Activated naive CD8-positive, alpha-beta T cell treated with anti-CD3 and anti-CD28 coated beads, Interleukin-2, amount 50 U/mL, for 24 hours (primary cell): ENCODE measurements at places on chromosomes 1 and 21.
A peak's percentile ranks its signal among the peaks of the same experiment; 100 is the strongest.

DNA sequence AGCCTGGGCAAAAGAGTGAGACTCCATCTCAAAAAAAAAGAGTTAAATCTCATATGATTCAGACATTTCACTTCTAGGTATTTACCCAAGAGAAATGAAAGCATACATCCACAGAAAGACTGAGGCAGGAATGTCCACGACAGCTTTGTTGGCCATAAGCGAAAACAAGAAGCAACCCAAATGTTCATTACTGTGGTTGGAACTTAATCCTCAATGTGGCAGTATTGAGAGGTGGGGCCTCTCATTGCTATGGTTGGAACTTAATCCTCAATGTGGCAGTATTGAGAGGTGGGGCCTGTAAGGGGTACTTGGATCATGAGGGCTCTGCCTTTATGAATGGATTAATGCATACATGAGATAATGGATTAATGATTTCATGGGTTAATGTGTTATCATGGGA lies 15.2 kb downstream of the C21orf58 start:
- no peak for DNase-seq

DNA sequence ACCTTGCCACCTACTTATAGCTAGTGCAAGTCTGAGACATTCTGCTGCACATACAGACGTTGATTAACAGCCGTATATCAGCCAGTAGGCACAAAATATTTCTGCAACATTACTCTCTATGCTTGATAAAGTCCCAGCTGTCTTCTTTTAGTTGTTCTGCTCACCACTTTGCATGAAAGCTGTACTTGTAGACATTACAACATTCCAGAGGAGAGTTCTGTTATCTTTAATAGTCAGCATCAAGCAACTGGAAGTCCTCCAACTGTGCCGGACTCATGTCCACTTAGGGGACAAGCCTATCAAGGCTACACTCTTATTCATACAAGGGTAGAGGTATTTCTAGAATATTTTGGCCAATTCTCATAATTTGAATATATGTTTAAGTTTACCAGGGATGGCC lies 50.0 kb downstream of the CACHD1 start:
- no peak for DNase-seq

DNA sequence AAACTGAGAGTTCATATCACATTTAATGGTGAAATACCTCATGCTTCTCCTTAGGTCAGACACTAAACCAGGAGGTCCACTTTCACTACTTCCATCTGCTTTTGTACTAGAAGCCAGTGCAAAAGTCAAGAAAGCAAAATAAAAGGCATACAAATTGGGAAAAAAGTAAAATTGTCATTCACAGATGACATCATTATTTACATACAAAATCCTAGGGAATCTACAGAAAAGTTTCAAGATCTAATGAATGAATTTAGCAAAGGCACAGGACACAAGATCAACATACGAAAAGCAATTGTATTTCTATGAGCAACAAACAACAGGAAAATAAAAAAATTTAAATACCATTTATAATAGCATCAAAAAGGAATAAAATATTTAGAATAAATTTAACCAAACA lies 41.5 kb downstream of the LYST start:
- no peak for DNase-seq

DNA sequence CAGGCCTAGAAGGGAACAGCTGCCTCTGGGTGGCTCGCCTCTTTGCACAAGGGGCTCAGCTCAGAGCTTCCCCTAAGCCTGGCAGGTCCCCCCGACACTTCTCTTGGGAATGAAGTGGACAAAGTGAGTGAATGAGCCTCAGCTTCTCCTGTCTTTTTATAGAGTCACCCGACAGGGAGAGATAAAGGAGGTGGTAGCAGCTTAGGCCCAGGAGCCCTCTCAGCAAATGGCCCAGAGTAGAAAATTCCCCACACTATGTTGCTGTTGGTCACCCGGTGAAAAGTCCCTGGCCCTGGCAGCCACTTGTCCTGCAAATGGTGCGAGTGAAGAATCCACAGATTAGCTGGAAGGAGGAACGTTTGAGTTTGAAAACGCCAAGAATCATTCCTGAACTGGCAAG lies 2.4 kb downstream of the CLDN14 start:
- DNase-seq, result no peak

GRCh38 chr21:38858026-38858811 lies 52.5 kb downstream of the ETS2 start:
- no peak for DNase-seq

GRCh38 chr1:239387304-239388158 lies 1.2 kb downstream of the CHRM3 start:
- DNase-seq, result peak; percentile 2

- no peak for DNase-seq
Observed at GRCh38 chr1:9906466-9906865, 3.6 kb downstream of the CTNNBIP1 start.

- no peak for DNase-seq
Observed at GRCh38 chr21:37358397-37358796, 8.2 kb upstream of the DYRK1A start.

GRCh38 chr1:201156819-201157218 lies 2.5 kb upstream of the TMEM9 start:
- no peak for DNase-seq

GRCh38 chr1:88984569-88984968 lies 7.9 kb downstream of the KYAT3 start:
- no peak for DNase-seq

- no peak for DNase-seq
Observed at GRCh38 chr1:67897270-67897949, 64.1 kb upstream of the GNG12 start.

DNA sequence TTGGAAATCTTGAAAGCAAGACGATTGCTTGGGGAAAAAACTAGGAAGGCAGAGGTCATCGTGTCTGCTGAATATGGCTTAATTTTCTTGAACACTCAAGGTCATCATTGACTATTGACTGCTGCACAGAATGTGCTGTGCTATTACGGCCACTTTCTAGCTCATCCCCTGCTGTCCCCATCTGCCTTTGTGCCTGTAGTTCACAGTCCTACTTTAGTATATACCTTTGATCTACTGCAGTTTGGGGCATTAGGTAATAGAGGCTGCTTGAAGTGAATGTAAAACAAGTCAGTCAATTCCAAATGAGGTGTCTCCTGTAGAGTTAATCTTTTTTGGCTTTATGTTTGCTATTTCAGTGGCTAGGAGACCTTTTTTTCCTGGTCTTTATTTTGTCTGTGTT lies 8.3 kb downstream of the RAB4A start:
- no peak for DNase-seq

- no peak for DNase-seq
Observed at GRCh38 chr1:21366288-21366687, 73.6 kb upstream of the NBPF3 start.

GRCh38 chr1:82697965-82698364 lies 897.2 kb downstream of the ADGRL2 start:
- no peak for DNase-seq

DNA sequence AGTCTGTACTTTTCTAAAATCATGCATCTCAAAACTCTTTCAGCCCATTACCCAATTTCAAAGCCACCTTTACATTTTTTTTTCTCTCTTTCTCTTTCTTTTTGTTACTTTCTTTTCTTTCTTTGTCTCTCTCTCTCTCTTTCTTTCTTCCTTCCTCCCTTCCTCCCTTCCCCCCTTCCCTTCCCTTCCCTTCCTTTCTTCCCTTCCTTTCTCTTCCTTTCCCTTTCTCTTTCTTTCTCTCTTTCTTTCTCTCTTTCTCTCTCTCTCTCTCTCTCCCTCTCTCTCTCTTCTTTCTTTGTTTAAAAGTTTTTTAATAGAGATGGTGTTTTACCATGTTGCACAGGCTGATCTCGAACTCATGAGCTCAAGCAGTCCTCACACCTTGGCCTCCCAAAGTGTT lies 11.5 kb downstream of the ZMYM4 start:
- no peak for DNase-seq

- DNase-seq, result no peak
Observed at GRCh38 chr1:184974837-184975115, 468 bp upstream of the NIBAN1 start.

GRCh38 chr1:152185544-152186391 lies 26.7 kb upstream of the RPTN start:
- DNase-seq, result peak; percentile 15

DNA sequence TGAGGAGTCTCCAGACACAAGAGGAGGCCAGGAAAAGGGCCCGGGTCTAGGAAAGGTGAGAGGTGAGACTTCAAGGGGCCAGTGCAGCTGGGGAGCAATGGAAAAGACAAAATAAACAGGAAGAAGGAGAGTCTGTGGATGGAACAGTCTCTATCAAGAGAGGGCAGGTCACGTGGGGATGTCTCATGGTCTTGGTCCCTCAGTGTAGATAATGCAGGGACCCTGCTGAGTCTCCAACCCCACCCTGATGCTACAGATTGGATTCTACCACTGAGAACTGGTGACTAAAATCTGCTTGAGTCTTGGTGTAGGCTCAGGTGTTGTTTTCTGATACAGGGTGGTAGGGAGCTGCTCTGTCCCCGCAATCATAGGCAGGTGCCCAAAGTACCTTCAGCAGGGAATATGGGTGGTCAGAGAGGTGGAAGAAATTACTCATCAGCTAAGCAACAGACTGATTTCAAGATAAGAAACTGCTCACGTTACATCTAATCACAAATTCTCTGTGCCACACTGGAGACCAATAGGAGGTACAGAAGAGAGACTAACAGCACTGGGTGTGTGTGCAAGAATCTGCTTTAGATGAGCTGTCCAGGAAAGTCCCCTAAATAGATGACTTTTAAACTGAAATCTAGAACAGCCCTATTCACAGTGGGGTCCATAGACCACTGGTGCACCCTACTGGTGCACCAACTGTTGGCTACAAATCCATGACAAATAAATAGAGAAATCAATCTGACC lies 101.5 kb upstream of the TLR5 start:
- DNase-seq, result peak; percentile 28

- no peak for DNase-seq
Observed at GRCh38 chr1:119449971-119450370, 35.0 kb downstream of the HSD3B2 start.

DNA sequence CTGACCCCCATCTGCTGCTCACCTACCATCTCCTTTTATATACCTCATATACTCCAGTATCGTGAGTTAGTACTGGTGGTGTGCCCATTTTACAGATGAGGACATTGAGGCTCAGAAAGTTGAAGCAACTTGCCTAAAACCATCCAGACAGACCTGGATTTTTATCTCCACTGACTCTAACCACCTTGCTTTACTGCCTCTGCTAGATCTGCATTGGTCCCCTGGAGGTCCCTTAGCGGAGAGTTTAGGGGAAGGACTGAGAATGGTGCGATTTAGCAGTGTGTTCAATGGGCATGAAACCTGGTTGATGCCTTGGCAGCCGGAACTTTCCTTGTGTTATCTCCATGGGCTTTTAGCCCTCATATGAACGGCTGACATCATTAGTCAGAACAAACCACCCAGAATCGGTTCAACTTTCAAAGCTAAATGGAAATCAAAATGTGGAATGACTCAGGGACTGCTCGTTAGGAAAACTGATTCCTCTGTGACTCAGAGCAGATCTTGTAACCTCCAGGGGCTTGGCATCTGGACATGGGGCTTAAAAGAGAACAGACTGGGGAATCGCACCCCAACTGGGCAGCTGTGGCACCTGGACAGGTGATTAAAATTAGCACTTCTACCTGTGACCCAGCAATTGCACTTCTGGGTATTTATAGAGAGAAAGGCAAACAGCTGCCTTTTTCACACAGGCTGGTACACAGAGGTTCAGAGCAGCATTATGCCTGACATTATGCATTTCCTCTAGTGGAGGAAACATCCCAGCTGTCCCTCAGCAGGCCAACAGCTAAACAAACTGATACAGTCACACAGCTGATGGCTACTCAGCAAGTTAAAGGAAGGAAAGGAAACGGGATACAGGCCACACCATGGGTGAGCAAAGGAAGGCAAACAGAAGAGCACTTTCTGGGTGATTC lies 25.3 kb downstream of the TMEM51 start:
- no peak for DNase-seq

DNA sequence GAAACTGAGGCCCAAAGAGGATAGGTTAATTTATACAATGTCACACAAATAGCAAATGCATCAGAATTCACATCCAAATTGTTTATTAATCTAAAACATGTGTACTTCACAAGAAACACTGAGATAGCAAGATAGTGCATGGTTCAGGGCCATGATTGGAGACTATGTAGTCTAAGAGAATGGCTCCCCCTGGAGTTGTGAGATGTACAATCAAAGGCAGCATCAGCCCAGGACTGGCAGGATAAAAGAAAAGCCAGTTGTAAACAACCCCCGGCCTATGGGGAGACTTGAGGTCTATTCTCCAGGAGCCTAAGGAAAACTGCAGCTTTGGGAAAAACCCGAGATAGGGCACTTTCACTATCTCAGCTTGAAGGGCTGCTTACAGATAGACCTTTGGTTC lies 511.0 kb downstream of the OMA1 start:
- no peak for DNase-seq

- no peak for DNase-seq
Observed at GRCh38 chr1:234719454-234720251, 109.7 kb upstream of the IRF2BP2 start.

GRCh38 chr1:25245809-25246599 lies 1.2 kb downstream of the RSRP1 start:
- no peak for DNase-seq
